ENCODE measurements at places on chromosomes 7 and 10.

GRCh38 chr7:13702251-13702650 is 287.2 kb downstream of the ETV1 start:
- DNase-seq = no peak

- DNase-seq = no peak
Measured at GRCh38 chr10:95253007-95253406, 37.8 kb downstream of the PDLIM1 start.

GRCh38 chr10:124703778-124704427 is 40.3 kb downstream of the FAM53B start:
- DNase-seq = no peak

DNA sequence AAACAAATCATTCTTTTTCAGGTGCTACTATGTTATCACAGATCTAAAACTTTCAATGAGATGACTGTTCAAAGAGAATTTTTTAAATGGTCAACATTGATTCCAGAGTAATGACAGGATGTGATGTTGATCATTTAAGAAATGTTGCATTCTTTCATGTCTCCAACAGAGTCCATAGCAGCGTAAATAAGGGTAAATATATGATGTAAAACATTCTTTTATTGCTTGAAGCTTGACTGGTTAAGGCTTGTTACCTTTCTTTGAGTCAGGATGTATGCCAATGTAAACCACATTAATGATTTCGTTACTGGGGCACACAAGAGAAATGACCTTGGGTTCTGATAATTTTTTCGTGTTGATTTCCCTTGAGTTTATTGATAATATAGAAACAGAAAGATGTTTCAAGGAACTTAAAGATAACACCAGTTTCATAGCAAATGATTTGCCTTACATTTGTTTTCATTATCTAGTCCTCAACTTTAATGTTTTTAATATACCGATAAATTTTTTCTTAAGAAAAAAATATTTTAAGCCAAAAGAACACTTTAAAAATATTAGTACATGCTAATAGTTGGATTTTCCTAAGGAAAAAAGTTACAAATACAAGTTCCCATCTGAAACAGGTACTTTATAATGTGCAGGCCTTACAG is 3.5 kb downstream of the STK17A start:
- DNase-seq = no peak

DNA sequence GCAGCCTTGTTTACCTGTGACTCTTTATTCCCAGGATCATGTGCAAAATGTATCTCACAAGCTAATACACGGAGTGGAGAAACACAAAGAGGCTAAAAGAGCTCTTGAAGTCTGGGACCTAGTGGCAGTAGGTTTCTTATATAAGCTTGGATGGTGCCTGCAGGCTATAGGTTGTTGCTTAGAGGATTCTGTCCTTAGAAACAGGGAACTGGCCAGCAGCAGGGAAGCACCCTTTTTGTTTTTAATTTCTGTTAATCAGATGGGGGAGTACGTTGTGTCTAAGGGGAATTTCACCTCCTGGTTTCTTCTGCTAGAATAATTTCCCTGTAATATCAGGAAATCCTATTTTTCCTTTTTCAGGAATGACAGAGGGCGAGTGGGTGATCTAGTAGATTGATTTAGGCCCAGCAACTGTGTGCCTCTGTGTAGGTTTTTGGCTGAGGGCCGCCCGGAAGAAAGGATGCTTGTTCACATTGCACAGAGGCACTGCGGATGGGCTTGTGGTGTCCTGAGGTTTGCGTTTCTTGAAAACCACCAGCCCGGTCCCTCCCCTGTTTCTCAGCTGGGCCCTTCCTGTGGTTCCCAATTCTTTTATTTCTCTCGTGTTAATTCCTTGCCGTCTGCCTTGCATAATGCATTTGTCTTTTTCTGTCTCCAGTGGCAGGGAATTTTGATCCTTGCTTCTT is 158.0 kb downstream of the CAMK1D start:
- no peak for DNase-seq

GRCh38 chr10:34193931-34194626 is 621.0 kb downstream of the PARD3 start:
- DNase-seq = no peak

- no peak for DNase-seq
Measured at GRCh38 chr7:2154831-2155230, 77.9 kb downstream of the MAD1L1 start.

DNA sequence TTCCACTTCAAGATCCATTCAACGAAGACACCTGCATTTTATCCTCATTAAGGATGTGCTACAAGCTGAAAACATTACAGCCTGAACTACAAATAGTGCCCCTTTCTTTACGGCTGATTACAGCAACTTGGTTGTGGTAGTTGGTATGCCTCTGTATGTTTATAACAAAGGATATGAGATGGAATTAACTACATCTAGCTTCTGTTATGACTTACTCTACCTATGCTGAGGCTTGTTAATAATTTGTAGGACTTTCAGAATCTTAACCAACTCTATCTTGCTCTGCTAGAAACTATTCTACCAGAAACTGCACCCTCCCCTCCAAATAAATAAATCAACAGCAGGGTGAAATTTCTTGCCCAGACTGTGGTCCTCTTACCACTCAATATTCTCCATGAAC is 448.1 kb downstream of the GRM8 start:
- no peak for DNase-seq

DNA sequence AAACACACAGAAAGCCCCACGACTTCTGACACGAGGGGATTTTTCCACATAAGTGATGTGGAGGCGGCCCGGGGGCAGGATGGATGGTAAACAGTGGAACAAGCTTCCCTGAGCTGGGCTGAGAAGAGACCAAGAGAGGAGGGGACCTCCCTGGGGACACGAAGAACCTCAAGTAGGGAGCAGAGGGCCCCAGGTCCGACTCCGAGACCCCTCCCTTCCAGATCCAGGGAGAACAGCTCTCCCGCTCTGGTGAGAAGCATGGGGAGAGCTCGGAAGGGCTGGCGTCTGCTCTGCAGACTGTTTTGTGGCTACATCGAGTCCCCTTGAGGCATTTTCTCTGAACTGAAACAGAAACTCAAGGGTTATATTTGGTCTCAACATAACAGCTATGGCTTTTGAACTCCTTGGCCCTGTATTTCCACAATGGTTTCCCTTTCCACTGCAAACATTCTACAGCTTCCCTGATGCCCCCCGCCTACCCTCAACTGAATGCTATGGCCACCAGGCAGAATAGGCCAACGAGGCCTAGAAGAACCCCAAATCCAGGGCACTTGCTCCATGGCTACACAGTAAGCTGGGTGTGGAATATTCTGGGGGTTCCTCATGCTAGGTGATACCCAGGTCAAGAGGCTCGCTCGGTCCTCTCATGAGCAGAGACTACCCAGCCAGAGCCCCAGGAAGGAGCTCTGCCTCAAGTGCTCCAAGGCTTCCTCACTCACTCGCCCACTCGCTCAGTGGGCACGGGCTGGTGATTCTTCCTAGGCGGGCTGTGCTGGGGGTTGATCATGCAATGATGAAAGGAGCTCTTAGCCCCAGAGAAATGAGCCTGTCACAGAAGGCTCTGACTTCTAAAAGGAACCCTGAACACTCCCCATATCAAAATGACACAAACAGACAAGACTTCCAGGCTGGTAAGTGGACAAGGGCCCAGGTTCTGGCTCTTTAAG is 47.5 kb downstream of the FAM53B start:
- no peak for DNase-seq

DNA sequence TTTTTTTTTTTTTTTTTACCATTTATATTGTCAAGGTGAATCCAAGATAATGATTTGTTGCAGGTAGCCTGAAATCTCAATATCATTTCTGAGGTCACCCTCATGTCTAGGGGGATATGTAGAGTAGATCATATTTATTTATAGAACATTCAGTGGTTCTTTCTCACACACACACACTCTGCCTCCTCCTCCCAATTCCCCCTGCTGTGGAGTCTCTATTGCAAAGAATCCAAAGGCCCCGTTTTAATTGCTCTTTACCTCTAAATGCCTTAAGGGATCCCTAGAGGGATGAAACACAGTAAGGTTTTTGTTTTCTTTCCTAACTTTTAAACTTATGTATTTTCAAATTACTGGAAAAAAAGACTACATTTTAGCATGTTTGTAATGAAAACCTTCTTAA is 170.0 kb downstream of the PRKG1 start:
- no peak for DNase-seq

DNA sequence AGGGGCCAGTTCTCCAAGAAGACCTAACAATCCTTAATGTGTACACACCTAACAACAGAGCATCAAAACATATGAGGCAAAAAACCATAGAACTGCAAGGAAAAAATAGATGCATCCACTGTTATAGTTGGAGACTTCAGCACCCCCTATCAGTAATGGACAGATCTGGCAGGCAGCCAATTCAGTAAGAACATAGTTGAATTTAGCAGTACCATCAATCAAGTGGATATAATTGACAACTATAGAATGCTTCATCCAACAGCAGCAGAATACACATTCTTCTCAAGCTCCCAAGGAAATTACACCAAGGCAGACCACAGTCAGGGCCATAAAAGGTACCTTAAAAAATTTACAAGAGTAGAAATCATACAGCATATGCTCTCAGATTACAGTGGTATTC is 42.2 kb downstream of the POLL start:
- no peak for DNase-seq

DNA sequence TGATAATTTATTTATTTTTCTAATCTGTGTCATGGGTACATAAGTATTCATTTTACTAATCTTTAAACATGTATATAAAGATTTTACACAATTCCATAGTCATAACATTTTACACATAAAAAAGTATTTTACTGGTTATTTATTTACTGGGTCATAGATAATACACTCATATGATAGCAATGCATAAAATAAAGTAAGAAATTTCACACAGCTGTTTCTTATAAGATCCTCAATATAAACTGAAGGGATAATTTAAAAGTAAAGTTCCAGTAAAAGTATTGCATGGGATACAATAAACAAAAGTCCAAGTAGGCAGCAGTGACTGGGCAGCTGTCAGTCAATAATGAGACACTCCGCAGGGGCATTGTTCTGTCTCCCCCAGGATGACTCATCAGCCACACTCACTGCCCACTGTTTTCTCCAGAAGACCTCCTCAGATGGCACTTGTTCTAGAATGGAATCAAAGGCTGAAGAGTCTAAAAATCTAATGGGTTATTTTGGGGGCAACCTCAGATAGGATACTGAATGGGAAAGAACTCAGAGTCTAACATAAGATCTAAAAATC is 32.7 kb downstream of the DPY19L1 start:
- DNase-seq = no peak

GRCh38 chr10:96325719-96326373 is 21.6 kb downstream of the DNTT start:
- no peak for DNase-seq

- no peak for DNase-seq
Measured at GRCh38 chr10:58275908-58276307, 6.9 kb downstream of the CISD1 start.

DNA sequence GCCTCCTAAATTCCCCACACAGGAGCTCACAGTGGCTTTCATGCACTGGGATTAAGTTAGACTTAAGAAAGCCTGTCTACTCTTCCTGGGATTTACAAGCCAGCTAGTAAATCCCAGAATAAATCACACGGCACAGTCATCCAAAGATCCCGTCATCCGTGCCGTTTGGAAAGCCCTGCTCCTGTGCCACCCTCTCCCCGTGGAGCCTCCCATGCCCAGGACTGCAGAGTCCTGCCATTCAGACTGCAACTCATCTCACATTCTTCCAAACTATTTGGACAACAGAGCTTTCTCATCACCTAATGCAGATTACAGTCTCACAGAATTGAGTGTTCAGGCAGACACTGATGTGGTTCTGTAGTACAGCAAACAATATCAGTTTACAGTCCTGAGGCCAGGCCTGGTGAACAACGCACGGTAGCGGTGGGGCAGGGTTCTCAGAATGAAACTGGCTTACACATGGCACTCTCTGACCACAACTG is 166.5 kb downstream of the EGFR start:
- DNase-seq = no peak

GRCh38 chr10:48554246-48554645 is 50.6 kb downstream of the ARHGAP22 start:
- no peak for DNase-seq

DNA sequence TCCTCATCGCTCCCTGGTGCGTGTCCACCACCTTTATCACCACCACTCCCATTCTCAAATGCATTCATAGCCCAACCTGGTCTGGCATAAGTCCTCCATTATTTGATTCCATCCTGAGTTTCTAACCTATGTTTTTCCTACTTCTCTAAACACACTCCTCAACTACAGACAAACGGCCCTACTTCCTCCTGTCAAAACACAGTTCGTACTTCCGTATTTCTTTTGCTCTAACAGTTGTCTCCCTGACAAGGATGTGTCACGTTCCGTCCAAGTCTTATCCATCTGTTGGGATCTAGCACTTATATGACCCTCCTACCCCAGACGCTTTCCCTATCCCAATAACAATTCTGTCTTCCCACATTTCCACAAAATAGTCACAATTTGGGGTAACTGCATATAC is 46.8 kb downstream of the DOCK4 start:
- DNase-seq = no peak

DNA sequence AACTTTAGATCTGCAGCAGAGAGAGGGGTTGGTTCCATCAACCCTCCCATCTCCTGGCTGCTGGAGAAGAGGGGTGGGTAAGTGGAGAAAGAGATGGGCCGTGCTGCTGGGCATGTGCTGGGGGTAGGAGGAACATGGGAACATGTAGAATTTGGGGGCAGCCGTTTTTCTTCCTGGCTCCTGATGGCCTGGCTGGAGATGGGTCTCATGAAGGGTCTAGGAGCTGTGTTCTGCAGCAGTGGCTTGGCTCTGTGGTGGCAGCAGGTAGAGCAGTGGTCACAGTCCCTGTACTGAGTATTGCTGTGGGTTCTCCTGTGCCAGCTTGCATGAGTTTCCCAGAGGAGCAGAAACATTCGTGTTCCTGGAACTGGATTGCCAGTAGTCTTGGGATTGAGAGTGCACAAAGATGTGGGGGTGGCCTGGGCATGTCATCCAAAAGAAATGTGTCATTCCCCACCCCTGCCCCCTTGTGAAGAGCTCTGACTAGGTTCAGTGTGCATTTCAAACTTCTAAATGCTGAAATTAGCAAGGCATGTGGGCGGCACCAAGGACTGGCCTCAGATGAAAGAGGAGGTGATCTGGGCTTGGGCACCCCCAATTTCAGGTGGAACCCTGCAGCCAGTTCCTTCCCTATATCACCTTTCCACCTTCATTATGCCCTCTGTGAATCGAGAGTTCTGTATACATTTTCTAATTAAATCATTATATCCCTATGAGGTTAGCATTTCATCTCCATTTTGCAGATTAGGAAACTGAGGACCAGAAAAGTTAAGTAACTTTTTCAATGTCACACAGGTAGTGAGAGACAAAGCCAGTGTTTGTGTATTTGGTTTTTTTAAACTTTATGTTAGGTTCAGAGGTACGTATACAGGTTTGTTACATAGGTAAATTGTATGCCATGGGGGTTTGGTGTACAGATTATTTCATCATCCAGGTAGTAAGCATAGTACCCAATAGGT is 2.1 kb downstream of the CHST3 start:
- no peak for DNase-seq

GRCh38 chr7:142498364-142498763 is 240.5 kb upstream of the PRSS58 start:
- DNase-seq = no peak

GRCh38 chr7:43639858-43640491 is 57.1 kb downstream of the STK17A start:
- DNase-seq = no peak

- DNase-seq = no peak
Measured at GRCh38 chr7:100247152-100247757, 27.5 kb downstream of the PVRIG start.

- DNase-seq = no peak
Measured at GRCh38 chr7:42074076-42074475, 162.9 kb downstream of the GLI3 start.
